ENCODE measurements at places on chromosomes 11 and 22.

- no peak for DNase-seq
Measured at GRCh38 chr11:75301601-75302345, 49.7 kb downstream of the ARRB1 start.

GRCh38 chr11:74707602-74708510 lies 23.4 kb downstream of the CHRDL2 start:
- DNase-seq, result no peak

GRCh38 chr11:114499756-114500155 lies 59.9 kb downstream of the NXPE1 start:
- no peak for DNase-seq

DNA sequence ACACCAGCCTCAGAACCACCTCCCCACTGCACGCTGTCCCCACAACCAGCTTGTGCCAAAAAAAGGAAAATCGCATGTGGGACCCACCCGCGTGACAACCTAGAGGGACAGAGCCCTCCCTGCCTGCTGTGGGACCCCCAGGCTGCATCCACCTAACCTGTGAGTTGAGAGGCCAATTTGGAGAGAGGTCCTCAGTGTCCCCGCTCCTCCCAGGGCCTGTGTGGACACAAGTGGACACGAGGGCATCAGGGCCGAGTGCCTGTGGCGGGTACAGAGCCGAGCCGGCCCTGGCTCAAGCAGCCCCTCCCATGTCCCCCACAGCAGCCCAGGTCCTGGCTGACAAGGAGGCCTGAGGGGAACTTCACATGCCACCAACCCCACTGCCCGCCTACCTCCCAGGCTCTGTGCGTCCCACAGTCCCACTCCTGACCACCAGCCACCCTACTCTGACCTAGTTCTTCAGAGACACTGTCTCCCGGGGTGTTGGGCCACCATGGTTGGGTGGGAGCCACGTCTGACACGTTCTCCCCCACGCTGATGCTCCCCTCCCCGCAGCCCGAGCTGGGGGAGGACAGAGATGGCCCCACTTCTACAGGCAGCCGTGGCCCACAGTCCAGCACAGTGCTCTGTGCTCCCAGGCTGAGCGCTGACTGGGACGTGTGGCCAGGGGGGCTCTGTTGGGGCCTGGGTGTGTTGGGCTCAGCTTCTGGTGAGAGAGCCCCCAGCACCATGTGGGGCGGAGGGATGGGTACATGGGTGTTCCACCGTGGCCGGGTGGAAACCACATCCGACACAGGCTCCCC lies 19.2 kb downstream of the SELENOO start:
- DNase-seq, result no peak

GRCh38 chr11:15716550-15716949 lies 601.8 kb downstream of the INSC start:
- DNase-seq, result no peak

Measured in NCI-H2107 (cell line).